Iris pigment epithelial cell (primary cell): ENCODE measurements at places on chromosomes 6 and 20.
A peak's percentile ranks its signal among the peaks of the same experiment; 100 is the strongest.

DNA sequence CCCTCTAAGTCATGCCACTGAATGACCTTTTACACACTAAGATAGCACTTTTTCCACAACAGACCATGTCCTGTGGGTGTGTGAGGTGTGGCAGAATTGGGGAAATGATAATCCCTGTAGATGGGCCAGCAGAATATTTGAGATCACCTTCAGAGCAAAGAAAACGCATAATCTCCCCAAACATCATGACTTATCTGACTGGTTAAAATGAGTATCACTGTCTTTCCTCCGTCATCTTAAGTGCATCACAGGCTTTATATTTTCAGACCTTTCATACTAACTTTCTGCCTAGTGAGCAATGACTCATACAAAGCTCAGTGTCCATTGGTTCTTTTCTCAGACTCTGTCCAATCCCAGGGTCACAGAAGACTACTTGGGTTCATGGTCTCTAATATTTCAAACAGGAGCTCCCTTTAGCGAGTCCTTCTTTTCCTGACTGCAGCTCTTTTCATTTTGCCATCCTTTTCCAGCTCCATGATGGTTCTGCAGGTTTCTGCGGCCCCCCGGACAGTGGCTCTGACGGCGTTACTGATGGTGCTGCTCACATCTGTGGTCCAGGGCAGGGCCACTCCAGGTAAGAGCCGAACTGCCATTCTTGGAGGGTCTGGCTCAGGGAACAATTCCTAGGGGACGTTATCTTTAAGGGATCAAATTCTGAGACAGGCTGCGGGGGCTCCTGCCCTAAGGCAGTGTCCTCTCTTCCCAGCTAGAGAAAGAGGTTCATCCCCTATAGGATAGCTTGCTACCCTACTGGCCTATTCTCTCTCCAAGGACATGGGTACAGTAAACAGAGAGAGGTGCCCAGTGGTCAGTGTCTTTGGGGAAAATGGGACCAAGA is at the start of gene HLA-DPB1:
TSS of gene HLA-DPB1 (plus strand) at position 423 of the 838 bp plus-strand sequence. CDS start at position 475, 52 bp downstream.
- peak; percentile 74 for DNase-seq

DNA sequence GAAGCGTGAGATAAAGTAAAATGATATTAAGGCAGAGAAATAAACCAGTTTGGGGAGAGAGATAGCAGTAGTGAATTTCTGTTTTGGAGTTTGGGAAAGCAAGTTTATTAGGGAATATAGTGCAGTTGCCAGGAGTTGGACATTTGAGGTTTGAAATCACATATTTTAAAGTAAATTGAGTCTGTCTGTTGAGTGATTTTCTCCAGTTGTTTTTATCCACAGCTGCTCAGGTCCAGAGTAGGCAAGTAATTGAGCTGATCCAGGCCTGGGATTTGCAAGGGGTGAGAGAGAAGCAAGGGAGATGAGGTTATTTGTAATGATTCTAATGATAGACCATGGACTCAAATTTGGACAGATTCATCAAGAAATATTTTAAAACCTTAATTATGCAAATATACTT is 481.9 kb downstream of the UTRN start:
- DNase-seq = no peak

- no peak for DNase-seq
These were observed 261.1 kb downstream of the FNDC1 start for GRCh38 chr6:159430323-159430722.

DNA sequence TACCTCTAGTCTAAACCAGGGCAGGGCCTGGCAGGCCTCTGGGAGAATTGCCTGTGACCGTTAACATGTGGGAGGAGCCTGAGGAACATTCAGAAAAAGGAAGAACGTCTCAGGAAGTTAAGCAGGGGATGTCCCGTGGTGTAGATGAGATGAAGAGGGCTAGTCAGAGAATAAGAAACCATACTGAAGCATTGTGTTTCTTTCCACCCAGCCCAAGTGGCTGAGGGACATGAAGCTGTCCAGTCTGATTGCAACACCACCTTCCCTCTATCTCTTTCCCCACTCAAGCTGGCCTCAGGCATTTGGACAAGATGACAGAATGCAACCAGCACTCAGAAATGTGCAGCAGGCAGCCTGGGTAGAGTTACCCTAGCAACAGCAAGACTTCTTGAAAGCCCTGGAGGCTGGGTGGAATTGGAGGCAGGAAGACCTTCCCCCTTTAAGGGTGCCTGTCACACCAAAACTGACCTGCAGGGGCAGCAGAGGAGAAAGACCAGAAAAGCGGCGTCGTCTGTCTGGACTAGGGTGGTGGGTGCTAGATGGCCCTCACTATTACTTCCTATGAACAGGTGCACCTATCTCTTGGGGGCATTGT is 186.1 kb downstream of the UNC5CL start:
- peak; percentile 12 for DNase-seq

DNA sequence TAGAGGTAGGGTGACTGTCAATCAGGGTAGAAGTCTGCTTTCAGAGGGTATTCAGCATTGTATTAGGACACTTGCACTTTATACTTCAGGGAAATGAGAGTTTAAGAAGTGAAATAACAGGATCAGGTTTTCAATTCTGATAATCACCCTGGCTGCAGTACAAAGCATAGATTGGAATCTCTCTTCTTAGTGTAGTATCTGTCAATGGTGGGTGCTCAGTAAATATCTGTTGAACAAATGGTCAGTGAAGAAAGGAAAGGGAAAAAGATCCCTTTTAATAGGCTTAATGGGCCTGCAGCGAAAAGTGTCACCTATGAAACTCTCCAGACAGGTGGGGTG is 18.7 kb downstream of the TUBB2B start:
- no peak for DNase-seq

DNA sequence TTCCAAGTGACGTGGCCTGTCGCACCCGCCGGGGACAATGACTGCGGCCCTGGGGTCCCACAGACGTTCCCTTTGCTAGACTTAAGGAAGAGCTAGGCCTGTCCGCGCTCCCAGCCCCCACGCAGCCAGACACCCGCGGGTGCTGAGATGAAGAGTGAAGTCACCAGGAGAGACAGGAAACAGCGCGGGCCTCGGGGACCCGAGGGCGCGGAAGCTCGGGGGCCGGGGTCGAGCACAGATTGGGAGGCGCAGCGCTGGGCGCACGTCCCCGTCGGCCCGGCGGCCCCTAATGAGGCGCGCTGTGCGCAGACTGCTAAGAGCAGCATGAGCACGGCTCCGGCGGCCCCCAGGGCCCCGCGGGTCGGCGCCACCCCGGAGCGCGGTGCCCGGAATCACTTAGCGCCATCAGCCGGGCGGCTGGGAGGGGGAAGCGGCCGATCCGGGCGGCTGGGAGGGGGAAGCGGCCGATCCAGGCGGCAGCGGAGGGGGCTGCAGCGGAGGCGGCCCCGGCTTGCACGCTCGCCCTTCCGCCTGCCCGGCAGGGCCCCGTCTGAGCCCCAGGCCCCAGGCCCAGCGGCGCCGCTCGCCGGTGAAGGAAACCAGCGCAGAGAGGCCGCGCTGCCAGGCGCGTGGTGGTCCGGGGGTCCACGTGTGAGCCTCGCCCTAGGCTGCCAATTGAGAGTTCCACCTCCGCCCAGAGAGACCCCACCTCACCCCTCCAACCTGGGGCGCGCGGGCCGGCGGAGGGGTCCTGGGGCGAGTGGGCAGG is 8.3 kb upstream of the AVP start:
- DNase-seq = no peak

DNA sequence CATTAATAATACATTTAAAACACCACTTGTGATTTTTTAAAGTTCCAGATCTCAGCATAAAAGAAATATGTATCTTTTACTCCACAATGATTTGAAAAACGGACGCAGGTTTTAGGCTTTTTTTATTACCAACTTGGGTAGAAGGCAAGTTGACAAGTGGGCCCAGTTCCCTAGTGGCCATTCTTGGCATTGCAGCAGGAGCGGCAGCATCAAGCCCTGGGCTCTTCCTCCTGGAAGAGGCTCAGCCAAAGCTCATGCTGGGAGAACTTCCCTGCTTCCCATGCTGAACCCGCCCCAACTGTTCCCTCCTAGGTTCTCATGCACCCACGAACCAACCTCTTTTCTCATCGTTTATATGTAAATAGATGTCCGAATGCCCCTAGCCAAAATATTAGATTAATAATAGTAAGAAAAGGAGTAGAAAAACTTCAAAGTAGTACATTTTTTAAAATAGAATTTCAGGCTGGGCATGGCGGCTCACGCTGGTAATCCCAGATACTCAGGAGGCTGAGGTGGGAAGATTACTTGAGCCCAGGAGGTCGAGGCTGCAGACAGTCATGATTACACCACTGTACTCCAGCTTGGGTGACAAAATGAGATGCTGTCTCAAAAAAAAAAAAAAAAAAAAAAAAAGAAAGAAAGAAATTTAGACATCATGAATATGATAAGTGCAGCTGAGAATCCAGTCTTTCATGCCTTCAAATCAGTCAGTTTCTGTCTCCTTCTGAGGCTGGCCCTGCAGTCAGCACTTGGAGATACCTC is 18.2 kb upstream of the MYB start:
- peak; percentile 27 for DNase-seq

GRCh38 chr20:54167909-54168872 is 5.6 kb downstream of the CYP24A1 start:
- peak; percentile 46 for DNase-seq

- DNase-seq = peak; percentile 61
These were observed 539 bp downstream of the TMEM200A start for GRCh38 chr6:130366107-130367005.

DNA sequence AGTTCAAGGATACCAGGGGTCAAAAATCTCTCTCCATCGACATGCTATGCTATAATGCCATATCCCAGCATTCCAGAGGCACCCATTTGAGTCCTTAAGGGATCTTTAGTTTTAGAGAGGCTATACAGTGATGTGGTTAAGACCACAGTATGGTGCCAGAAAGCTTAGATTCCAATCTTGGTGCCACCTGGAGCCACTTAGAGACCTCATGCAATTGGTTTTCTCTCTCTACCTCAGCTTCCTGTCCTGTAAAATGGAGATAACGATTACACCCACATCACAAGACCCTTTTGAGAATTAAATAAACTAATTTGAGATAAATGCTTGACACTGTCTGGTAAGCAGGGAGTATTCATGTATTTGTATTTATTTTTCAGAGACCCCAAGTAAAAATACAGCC is 39.0 kb downstream of the PLAGL1 start:
- DNase-seq = no peak

DNA sequence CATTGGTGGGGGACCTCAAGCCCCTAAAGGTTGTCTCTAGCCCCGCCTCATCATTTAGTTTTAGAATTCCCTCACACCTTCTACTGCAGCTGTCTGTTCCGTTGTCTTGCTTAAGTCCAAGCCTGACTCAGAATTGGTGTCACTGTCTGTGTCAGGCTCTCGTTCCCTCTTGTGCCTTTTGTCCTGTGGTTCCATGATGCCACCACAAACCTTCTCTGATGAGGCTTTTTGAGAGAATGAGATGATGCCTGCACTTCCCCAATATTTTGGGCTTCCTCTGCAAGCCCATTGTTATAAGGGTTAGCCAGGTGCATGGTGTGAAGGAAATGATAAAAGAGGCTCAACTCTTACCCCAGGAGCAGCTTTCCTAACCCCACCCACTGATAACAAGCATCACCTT is 8.1 kb upstream of the AKIRIN2 start:
- DNase-seq = no peak

- peak; percentile 21 for DNase-seq
These were observed 1.8 kb downstream of the SNRPB start for GRCh38 chr20:2468581-2469407.

DNA sequence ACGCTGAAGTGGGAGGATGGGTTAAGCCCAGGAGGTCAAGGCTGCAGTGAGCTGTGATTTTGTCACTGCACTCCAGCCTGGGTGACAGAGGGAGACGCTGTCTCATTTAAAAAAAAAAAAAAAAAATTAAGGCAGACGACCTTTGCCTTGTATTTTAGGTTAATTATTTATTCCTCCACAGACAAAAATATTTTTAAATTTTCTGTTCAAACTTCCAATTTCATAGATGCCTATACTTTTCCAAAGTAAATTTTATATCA is 6.3 kb upstream of the SMIM28 start:
- no peak for DNase-seq

- DNase-seq = no peak
These were observed 35.2 kb upstream of the CDH22 start for GRCh38 chr20:46343348-46343974.

GRCh38 chr20:23050847-23051627 is 1.6 kb upstream of the THBD start:
- peak; percentile 83 for DNase-seq

- peak; percentile 53 for DNase-seq
These were observed 50.3 kb upstream of the OGFRL1 start for GRCh38 chr6:71238351-71238750.

DNA sequence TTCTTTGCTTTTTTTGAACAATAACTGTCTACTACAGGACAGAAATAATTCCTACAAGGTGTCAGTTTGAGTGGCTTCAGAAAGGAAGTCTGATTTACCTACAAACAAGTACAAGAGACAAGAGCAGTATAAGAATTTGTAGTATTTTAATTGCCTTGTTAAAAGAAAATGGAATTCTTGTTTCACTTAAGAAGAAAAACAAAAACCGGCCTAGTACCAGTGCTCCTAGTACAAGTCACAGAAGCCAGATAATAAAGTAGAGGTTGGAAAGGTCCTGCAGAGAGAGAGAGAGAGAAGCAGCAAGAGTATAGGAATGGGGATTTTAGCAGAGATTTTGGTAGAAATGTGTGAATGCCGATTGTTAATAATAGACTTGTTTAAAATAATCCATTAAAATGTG is 6.4 kb downstream of the TAB2 start:
- DNase-seq = no peak

GRCh38 chr6:100257793-100258395 is 206.8 kb downstream of the SIM1 start:
- DNase-seq = peak; percentile 83

GRCh38 chr20:53806683-53807401 is 213.2 kb upstream of the ZNF217 start:
- DNase-seq = no peak

GRCh38 chr20:6235510-6235909 is 112.7 kb upstream of the FERMT1 start:
- DNase-seq = no peak

- DNase-seq = no peak
These were observed 195.4 kb downstream of the ASCC3 start for GRCh38 chr6:100685747-100686146.

DNA sequence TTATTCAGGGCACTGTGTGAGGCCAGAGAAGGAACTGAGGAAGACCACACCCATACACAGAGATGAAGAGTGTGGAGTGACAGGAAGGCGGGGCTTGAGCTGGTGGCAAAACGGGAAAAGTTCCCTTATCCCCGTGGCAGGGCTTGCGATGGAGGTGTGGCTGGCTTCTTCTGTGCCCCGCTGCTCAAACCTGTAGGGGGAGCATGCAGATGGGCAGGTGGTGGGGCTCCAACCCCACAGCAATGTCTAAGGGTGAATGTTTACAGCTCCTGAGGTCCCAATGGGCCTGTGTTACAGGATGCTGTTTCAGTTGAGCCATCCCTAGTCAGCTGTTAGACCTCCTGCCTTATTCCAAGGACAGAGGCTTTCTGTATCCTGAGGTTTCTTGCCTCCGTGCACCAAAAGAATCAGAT is 105.9 kb downstream of the LY86 start:
- DNase-seq = no peak
